ENCODE measurements at places on chromosomes 16 and 17.

DNA sequence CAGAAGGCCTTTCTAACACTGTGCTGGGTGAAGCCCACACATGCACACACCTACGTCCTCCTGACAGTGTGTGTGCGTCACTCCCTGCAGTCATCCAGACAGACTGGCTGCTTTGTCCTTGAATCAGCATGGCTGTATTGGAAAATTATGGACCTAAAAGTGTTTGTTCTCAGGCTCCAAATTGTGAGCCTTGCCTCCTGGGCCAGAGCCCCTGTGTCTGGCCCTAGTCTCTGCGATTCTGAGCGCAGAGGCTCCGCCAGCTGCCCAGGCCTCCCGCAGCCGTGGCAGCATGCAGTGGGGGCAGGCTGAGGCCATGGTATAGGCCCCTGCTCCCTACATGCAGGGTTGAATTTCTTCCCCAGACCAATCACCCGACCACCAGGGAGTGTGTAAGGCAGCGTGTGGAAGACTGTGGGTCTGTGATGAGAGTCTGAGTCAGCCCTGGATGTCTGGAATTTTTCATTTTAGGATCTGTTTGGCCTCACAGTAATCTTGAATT is 166.9 kb downstream of the LGALS9B start:
- no peak for DNase-seq

DNA sequence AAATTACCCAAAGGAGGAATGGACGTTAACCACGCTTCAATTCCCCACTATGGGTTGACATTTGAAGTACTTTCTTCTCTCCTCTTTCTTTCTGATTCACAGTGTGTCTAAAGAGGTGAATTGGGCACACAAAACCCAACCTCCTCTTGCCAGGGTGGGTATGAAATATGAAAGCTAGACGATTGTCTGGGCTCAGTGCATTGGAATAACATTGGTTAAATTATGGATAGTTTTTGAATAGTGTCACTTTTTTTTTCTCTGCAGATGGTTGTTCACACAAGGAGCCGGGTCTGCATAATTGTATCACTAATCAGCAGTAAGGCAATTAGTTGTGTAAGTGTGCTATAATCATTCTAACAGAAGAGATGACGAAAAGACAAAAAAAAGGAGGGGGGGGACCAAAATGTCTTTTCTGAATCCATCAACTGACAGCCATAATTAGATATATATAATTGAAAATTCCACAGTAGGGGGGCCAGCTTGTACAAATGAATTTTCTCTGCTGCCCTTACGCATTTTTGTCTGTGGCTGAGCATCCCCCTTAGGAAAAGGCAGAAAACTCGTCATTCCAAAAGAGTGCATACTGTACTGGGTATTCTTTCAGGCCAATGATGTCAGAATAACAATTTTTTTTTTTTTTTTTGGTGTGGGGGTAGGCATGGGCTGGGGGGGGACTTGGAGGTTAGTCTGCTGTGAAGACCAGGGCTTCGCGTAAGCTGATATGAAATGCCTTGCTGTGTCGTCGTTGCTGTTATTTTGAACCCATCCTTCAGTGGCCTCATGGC is 307.5 kb upstream of the SALL1 start:
- no peak for DNase-seq

- no peak for DNase-seq
Observed at GRCh38 chr17:40522961-40523310, 21.5 kb upstream of the TNS4 start.

DNA sequence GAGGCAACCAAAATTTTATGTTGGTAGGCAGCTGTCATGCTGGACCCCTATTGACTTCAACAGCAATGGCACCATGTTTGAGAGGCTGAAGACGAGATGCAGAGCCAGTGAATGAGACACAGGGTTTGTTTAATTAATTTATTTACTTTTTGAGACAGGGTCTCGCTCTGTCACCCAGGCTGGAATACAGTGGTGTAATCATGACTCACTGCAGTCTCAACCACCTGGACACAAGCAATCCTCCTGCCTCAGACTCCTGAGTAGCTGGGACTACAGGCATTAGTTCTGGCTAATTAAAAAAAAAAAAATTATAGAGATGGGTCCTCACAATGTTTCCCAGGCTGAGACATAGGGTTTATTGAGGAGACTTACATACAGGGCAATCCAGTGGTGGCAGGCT is 36.2 kb upstream of the PPM1D start:
- DNase-seq, result no peak

DNA sequence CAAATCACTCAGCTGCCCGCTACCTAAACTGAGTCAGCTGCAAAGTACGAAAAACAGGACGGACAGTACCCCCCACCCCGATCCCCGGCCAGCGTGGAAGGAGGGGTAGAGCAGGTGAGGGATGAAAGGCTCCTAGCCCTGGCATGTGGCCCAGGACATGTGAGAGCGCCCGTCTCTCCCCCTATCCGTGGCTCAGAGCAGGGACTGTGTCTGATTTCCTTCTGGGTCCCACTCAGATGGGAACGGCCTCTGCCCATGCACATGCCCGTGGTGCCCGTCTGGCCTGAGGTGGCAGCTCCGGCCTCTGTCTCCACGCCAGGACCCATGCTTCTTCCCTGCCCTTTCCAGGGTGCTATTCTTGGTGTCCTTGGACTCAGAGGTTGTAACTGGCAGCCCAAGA is 30.2 kb upstream of the RASD1 start:
- DNase-seq, result no peak

GRCh38 chr16:18969050-18969854 is 14.5 kb upstream of the TMC7 start:
- peak; percentile 36 for DNase-seq

GRCh38 chr16:86347090-86347489 is 163.2 kb upstream of the FOXF1 start:
- no peak for DNase-seq

- no peak for DNase-seq
Observed at GRCh38 chr16:70320121-70320520, 21.1 kb downstream of the DDX19B start.

- no peak for DNase-seq
Observed at GRCh38 chr17:82926081-82926480, 86.3 kb upstream of the ZNF750 start.

DNA sequence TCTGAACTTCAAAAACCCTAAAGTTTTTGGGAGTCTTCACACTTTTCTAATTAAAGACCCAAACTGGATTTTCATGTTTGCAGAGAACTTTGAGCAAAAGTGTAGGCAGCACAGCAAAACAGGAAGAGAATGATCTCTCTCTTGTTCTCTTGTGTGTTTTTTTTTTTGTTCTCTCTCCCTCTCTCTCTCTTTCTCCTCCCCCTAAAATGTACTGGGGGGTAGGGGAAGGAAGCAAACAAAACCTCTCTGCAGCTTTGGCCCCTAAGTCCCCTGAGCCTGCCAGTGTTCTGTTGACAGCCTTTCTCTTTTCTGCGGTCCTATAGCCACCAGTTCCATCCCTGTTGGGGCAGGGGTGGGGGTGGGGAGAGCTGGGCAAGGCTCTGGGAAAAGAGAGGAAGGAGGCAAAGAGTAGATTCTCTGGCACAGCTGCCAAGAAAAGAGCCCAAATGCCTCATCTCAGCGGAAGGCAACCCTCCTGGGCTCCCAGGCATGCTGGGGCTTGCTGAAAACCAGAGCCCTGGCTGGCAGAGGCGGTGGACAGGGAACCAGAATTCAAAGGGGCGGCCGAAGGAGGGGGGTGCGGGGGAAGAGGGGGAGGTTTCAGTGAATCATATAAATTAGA is 295.3 kb downstream of the SOX9 start:
- DNase-seq, result no peak

DNA sequence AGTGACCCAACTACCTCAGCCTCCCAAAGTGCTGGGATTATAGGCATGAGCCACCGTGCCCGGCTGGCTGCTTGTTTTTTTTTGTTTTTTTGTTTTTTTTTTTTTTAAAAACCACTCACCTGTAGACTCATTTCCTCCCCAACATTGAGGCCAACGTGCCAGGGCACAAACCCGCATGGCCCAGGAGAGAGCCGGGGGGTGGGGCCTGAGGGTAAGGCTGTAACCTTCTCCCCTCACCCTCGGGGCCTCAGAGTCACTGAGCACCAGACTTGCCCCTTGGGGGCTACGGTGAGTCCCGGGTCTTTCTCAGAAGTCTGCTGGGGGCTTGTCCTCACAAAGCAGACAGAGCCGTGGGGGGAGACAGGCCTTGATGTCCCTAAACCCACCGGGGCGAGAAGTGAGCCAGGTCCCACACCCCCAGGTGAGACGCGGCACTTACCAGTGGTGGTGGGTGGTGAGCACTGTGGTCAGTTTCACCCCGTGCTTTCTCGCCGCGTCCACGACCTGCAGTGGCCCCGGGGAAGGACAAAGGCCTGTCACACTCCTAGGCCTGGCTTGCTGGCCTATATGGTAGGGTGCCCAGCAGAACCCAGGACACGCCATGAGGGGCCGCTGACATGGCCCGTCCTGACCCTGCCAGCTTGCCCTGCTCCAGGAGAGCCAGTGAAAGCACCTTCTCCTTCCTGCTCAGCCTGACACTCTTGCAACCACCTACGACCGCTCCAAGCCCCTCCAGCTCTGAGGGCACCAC is 4.6 kb downstream of the HAGH start:
- DNase-seq, result no peak

- no peak for DNase-seq
Observed at GRCh38 chr16:67650023-67650422, 5.1 kb downstream of the CARMIL2 start.

DNA sequence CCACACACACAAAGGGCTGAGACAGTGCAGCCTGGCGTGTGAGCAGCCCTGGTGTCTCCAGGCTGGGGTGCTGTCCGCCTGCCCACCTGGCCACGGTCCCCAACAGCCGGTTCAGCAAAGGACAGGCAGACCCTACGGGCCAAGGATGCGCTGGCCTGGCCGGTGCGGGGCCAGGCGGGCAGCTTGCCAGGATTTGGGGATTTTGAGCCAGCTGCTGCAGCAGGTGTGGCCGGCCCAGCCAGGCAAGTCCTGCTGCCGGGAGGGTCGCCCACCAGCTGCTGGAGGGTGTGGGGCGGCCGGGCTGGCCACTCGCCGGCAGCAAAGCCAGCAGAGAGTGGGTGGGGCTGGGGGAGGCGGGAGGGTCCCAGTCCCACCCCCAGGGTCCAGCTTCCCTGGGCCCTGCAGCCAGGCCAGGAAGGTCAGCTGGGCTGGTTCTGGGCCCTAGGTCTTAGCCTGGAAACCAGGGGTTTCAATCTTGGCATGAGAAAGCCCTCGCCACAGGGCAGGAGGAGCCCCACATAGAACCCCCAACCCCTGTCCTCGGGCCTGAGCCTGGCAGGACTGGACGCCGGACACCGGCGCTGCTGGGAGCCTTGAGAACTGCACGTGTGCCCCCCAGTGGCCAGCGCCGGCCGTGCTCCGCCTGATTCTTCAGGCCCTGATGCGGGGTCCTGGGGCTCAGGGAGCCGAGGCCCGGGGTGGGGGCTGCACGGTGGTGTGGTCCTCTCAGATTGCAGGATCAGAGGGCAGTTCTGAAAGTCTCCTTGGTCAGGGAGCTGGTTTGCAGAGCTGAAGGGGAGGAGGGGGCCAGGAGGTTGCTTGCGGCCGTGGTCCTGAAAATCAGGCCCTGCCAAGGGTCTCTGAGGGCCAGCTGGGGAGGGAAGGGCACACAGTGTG is 17.6 kb upstream of the SSTR5 start:
- peak; percentile 4 for DNase-seq

DNA sequence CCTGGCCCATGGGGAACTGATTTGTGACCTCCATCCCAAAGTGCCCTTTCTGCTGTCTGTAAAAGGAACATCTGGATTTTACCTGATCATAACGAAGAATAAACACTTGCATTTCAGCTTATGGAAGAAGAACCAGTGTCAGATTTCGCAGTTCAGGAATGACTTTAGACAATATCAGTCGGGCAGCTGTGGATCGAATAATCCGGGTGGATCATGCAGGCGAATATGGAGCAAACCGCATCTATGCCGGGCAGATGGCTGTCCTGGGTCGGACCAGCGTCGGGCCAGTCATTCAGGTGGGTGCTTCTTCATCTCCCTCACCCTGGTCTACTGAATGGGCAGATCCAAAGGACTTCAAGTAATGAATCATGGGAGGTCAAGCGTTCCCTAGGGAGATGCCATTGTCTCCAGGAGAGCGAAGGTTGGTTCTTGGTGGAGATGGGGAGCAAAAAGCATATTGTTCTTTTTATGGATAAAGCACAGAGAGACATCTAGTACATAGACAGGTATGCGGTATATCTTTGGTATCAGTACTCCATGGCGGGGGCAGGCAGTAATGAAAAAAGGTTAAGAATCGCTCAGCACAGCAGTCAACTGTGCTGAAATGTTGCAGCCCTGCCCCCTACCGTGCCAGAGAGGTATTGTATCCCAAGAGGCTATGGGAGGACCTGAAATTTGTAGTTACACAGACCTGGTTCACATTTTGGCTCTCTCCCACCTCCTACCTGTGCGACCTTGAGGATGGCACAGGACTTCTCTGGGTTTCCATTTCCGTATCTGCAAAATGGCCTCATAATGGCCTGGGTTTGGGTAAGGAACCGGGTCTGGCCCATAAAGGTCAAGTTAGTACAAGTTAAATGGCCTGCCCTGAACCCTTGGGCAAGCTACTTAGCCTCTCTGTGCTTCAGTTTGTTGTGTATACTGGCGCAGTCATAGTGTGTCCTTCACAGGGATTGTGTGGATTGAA is 4.7 kb downstream of the COQ7 start:
- peak; percentile 27 for DNase-seq

DNA sequence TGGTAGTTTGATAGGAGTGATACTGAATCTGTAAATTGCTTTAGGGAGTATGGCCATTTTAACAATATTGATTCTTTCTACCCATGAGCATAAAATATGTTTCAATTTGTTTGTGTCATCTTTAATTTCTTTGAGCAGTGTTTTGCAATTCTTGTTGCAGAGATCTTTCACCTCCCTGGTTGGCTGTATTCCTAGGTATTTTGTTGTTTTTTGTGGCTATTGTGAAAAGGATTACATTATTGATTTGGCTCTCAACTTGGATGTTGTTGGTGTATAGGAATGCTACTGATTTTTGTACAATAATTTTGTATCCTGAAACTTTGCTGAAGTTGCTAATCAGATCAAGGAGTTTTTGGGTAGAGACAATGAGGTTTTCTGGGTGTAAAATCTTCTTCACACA is 3.2 kb downstream of the KRTAP9-9 start:
- DNase-seq, result no peak

DNA sequence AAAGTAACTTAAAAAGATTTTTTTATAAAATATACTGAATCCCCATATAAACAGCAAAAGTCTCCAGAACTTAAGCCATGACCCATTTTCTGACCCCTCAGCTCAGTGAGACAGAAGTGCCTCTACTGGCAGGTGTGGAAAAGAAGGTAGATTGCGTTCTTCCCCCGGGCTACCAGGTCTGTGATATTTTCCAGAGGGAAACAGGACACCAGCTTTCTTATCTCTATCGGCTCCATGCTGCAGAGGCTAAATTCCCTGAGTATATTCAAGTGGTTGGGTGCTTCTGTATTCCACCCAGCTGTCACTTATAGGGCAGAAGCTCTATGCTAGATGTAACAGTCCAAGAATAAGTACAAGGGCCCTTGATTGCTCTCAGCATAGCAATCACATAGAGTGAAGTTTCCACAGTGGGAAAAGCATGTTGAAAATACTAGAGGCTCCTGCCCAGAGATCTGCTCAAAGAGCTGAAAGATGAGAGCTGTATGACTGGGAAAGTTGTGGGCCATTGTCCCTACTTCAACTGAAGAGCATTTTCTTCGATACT is 687.3 kb downstream of the CDH11 start:
- no peak for DNase-seq

- DNase-seq, result no peak
Observed at GRCh38 chr16:85089525-85089924, 22.7 kb downstream of the CIBAR2 start.

Measured in RCC 7860 (cell line).